ENCODE measurements at places on chromosomes 4 and X. TPM values are rescaled to one million over a fixed set of nuclear protein-coding genes. Genes with fewer than 3 reads are reported as not detected.

- DNase-seq, result no peak
Observed at GRCh38 chr4:174696657-174697056, 132.4 kb downstream of the GLRA3 start.

DNA sequence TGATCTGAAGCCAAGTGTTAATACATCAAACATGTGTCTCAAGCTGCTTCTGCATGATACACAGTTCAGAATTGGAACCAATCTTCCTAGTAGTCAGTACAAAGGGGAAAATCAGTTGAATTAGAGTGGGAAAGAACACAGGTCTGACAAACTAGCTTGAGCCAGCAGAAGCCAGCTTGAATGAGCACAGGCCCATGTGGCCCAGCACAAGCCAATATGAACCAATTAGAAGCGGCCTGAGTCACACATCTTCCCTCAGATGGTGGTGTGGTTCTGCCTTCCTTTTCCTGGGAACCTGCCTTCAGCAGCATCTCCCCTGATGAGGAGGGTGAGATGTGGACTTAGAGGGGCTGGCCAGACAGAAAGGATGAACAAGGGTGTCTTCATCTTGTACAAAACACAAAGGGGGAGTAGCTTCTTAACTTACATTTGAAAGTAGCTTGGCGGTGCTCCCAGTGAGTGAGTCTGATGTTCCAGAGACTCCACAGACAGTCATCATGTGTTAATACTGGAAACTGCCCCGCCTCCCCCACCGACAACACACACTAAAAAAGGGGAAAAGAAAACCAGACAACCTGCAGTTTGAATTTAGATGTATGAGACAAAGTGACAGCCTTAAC, 72.0 kb downstream of the FRMPD4 start:
- DNase-seq, result no peak

PABPC1L2A gene
- not detected for total RNA-seq

DNA sequence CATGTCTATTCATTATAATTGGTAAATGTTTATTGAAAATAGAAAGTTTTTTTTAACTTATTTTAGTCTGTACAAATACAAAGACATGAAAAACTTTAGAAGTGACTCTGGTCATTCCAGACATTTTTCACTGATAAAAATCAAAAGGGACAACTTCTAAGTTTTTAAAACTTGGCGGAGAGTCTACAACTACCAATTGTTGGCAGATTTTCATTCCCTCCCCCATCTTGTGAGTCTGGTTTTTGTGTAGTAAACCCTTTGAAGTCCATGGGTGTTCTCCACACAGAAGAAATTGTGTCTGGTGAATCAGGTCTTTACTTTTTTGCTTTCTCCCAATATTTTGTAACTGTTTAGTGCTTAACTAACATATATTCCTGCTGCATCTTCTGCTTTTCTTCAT, 336.5 kb downstream of the PDGFC start:
- DNase-seq, result no peak

- no peak for DNase-seq
Observed at GRCh38 chrX:132009350-132009749, 13.8 kb upstream of the STK26 start.

TKTL1 gene
- 13.0 TPM for total RNA-seq

DNA sequence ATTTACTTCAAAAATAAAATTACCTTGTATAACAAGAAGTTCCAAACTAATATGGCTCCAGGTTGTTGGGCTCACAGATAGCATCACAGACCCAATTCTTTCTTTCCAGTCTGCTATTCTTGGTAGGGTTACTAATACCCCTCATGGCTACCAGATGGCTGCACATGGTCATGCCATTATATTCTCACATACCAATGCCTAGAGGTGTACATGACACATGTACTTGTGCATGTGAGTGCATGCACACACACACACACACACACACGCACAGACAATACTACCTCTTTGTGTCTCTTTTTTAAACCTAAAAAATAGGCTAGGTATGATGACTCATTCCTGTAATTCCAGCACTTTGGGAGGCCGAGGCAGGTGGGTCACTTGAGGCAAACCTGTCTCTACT, 31.1 kb downstream of the FBXO8 start:
- DNase-seq, result no peak
